ENCODE measurements at places on chromosomes 2 and 18.

GRCh38 chr2:3595985-3596384 is 1.1 kb downstream of the COLEC11 start:
- no peak for DNase-seq

DNA sequence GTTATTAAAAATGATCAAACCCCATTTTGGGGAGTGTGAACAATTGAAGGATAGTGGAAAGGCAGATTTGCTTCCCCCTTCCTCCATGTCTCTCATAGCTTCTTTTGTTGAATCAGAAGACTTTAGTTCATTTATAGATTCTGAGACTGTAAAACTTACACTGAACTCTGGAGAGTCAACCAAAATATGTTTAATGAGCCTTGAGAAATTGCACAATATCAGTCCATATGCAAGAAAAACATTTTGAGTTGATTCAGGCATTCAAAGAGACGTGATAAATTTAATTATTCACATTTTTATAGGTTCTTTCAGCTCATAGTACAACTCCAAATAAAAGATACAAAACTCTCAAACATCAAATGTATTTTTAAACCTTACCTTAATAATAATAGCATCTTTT is 354.4 kb upstream of the SPRED2 start:
- DNase-seq, result no peak

- DNase-seq, result no peak
These were observed 532.9 kb upstream of the CRIM1 start for GRCh38 chr2:35822716-35823115.

DNA sequence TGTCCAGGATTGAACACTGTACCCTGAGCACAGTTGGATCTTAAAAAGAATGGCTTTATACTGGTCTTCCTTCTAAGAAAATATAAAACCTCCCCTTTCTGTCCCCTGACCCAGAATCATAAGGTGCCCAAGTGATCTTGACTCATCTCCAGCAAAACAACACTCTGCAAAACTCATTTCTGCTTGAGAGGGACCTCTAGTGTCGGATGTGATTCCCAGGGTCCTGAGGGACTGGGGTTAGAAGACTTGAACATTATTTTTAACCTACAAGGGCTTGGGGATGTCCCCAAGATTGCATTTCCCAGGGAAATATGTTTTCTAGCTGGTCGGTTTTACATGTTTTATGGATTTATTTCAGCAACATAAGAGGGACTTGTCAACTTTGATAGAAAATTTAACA is 1318.5 kb upstream of the CELF4 start:
- DNase-seq, result no peak

DNA sequence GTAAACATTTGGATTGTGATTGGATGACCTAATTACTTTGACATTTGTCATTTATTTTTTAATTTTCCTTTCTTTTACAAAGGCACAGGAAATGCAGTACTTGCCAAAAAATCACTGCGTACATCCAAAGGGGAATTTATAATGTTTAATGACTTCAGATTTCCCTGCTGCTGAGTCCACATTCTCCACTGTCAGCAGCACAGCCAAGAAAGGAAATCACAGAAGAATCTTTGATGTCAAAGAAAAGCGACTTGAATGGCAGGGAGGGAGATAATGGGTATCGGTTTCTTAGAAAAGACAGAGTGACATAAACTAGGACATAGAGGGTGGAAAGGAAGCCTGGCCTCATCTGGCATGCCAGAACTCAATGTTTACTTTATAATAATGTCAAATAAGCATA is 41.4 kb upstream of the COPS8 start:
- DNase-seq, result no peak
